Tibial artery (tissue), 4 donors: ENCODE measurements at places on chromosomes 5 and 9.

- no peak for DNase-seq
Observed at GRCh38 chr5:82058710-82059109, 86.9 kb downstream of the ATG10 start.

GRCh38 chr5:115884704-115885103, 43.0 kb downstream of the AP3S1 start:
- no peak for DNase-seq

- no peak for DNase-seq
Observed at GRCh38 chr5:125093776-125094175, 347.3 kb upstream of the ZNF608 start.

GRCh38 chr5:179504191-179504590, 46.2 kb upstream of the RUFY1 start:
- no peak for DNase-seq

GRCh38 chr5:179409806-179410205, 64.5 kb upstream of the ADAMTS2 start:
- no peak for DNase-seq

DNA sequence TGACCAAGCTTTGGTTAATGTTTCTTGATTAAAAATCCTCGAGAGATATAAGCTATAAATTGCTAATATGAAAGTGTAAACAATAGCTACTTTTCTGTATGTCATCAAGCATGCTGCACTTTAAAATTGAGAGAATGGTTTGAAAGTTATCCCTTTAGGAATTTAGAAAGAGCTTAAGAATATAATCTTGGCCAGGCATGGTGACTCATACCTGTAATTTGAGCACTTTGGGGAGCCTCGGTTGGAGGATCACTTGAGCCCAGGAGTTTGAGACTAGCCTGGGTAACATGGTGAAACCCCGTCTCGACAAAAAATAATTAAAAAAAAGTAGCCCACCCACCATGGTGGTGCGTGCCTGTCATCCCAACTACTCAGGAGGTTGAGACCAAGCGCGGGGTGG, 12.2 kb upstream of the MROH2B start:
- no peak for DNase-seq

- no peak for DNase-seq
Observed at GRCh38 chr5:109743770-109744212, 54.1 kb downstream of the MAN2A1 start.

- DNase-seq, result peak; percentile 64
Observed at GRCh38 chr9:93134015-93134739, at the start of gene NINJ1. Gene NINJ1 (minus strand): TSS chr9:93134251. CDS start chr9:93134217, 34 bp downstream.

- DNase-seq, result no peak
Observed at GRCh38 chr5:102818345-102818744, 63.2 kb downstream of the PAM start.

GRCh38 chr5:175340180-175340579, 103.8 kb downstream of the DRD1 start:
- no peak for DNase-seq

DNA sequence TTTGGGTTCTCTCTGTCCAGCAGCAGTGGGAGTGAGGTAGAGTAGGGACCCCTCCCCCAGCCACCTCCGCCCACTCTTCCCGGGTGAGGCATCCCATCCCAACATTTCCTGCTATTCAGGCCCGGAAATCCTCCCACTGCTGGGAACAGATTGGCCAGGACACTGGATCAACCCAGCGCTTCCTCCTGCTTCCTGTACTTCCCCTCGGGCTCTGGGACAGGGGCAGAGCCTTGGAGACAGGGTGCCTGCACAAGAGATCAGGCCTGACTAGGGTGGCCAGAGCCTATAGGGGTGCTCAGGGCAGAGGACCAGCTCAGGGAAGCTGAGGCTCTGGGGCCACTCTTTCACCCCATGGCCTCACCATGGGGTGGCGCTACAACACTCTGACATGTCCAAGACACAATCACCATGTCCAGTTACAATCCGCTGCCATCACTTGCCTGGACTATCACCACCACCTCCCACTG, 14.5 kb downstream of the SH2D3C start:
- no peak for DNase-seq

GRCh38 chr9:127905004-127905728, 5.8 kb upstream of the ST6GALNAC6 start:
- no peak for DNase-seq

DNA sequence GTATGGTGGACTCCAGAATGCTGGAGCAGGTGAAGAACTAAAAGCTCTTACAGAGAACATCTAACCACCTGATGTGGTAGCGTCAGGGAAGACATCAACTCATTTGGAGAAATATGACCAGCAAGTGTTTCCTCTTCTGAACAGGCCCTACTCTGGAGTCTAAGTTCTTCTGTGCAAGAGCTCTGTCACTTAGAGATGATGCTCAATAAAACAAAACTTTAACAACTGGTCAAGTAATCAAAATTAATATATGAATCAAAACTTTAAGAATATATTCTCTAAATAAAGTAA, 85.8 kb downstream of the CYFIP2 start:
- DNase-seq, result no peak

DNA sequence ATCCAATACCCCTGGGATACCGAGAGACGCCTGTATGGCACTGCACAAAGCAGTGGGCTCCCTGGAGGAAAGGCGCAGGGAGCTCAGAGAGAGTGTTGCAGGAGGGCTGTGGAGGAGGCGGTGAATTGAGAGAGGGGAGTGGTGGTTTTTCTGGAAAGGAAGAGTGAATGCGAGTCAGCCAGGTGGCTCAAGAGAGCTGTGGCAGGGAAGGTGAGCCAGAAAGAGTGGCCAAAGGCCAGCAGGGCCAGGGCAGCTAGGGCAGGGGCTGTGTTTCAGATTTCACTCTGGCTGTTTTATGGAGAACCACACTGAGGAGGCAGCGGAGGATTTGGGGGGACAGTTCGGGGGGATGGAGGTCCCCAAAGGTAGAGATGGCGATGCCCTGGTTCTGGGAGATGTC, 13.0 kb upstream of the DAB2IP start:
- no peak for DNase-seq

- no peak for DNase-seq
Observed at GRCh38 chr5:22391956-22392355, 461.2 kb downstream of the CDH12 start.

- no peak for DNase-seq
Observed at GRCh38 chr9:4491626-4491975, 1.3 kb downstream of the SLC1A1 start.

DNA sequence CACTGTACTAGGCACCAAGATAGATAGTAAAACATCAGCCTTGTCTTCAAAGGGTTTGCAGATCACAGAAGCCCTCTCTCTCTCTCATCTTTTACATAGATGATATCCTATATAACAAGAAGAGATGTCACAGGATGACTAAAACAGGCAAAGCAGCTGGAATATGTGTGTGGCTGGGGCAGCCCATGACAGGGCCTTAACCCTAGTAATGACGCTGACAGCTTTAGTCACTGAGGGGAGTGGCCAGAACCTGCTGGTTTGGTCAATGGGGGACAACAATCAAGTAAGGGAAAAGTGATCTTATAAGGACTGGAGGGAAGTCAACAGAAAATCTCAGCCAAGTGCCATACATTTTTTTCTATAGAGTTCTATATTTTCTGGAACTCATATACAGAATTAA, 41.9 kb upstream of the RIC1 start:
- no peak for DNase-seq

GRCh38 chr5:27472000-27472763, 433.8 kb upstream of the CDH9 start:
- no peak for DNase-seq

GRCh38 chr9:7790819-7791182, 8.8 kb downstream of the DMAC1 start:
- DNase-seq, result no peak

- no peak for DNase-seq
Observed at GRCh38 chr5:125277494-125278154, 531.2 kb upstream of the ZNF608 start.

GRCh38 chr9:89600831-89601230, 4.0 kb upstream of the GADD45G start:
- no peak for DNase-seq

DNA sequence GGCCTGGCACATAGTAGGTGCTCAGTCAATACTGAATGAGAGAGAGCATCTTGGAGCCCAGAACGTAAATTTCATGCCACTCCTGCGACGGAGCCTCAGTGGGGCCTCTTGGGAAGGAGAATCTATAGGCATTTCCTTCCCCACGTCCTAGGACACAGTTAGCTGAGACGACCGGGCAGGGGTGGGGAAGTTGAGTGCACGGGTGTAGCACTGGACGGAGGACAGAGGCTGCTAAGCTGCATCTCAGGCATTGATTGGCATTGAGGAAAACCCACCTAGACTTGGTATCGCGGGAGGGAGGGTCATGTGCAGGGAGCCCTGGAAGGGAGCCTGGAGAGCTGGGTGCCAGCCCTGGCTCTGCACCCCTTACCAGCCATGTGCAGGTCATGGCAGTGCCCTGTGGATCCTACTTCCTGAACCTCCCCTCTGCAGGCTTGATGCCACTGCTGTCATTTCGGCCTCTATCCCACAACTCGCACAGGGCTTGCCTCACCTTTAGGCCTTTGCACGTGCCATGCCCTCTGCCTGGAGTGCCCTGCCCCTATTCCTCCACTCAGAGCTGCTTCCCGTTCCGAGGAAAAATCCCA, 25.6 kb downstream of the NEK6 start:
- DNase-seq, result no peak

DNA sequence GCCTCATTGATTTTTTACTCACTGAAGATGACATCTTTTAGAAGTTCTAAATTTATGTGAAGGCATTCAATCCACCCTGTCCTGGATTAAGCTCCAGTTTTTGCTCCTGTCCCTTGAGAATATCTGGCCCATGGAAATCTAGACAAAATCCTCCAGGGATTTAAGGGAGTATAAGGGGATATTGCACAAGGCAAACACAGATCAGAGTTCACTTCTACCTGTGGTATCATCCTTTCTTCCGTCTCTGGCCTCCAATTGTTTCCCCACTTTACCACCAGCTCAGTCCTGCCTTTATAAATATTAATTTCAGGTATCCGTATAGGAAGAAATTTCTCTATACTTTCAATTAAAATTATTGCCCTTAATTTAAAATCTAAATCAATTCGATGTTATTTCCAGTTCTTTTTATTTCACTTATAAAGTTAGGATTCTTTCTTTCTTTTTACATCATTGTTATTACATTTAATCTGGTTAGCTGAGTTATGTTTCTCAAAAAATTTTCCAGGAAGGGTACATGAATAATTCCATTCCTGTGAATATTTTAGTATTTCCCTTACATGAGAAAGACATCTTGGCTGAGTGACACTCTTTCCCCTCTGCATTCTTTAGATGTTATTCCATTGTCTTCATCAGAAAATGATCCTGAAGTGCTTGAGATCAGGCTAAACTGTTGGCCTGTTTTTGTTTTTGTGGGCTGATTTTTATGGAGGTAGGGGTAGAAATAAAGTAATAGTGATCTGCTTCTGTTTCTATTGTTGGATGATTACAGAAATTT, 194.3 kb upstream of the MAP3K1 start:
- no peak for DNase-seq

DNA sequence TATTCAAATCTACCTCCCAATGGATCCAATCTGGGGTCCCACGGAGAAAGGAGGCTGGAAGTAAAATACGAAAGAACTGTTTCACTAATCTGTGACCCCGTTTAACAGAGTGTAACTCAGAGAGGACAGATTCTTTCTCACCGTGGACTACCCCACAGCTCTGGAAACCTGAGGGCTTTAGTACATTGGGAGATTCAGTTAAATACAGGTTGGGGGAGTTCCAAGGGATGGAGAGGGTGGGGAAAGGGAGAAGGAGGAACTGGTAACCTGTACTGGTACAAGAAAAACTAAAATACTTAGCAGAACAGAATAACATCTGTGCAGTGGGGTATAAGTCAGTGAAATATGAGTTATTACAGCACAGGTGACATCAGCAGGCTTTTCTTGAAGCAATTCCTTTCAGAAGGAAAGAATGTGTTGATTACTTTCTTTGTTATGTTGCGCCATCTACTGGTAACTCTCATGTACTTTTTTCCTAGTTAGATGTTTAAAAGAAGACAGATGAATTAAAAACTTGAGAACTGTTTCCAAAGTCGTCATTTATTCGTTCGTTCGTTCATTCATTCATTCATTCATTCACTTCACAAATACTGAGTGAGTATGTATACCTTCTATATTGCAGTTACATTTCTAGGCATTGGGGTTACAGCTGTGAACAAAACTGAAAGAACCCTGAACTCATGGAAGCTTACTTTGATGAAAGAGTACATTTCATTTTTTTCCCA, 30.0 kb upstream of the STOM start:
- DNase-seq, result no peak

GRCh38 chr5:150410524-150411244, 2.0 kb downstream of the CD74 start:
- peak; percentile 80 for DNase-seq

GRCh38 chr5:107672211-107673038, 1.7 kb upstream of the EFNA5 start:
- DNase-seq, result peak; percentile 91

DNA sequence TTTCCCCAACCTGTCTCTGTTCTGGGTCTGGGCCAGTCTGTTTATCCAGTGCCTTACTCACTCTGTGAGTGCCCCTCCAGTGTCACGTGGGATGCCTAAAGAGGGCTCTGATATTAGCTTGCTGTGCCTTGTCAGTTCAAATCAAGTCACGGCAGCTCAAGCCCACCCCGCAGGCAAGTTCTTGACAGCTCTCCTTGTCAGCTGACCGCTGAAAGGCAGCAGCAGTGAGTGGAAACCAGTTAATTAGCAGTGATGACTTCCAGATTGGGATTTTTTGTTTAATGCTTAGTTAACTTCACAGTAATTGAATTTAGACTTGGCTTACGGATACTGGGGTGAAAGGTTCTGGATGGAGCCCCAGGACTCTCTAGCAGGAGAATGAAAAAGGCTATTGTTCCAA, 210.1 kb downstream of the PSAT1 start:
- DNase-seq, result no peak
